Adrenal gland (tissue), 19 donors: ENCODE measurements at places on chromosomes 3 and 15. TPM values are rescaled to one million over a fixed set of nuclear protein-coding genes. Genes with fewer than 3 reads are reported as not detected.

DNA sequence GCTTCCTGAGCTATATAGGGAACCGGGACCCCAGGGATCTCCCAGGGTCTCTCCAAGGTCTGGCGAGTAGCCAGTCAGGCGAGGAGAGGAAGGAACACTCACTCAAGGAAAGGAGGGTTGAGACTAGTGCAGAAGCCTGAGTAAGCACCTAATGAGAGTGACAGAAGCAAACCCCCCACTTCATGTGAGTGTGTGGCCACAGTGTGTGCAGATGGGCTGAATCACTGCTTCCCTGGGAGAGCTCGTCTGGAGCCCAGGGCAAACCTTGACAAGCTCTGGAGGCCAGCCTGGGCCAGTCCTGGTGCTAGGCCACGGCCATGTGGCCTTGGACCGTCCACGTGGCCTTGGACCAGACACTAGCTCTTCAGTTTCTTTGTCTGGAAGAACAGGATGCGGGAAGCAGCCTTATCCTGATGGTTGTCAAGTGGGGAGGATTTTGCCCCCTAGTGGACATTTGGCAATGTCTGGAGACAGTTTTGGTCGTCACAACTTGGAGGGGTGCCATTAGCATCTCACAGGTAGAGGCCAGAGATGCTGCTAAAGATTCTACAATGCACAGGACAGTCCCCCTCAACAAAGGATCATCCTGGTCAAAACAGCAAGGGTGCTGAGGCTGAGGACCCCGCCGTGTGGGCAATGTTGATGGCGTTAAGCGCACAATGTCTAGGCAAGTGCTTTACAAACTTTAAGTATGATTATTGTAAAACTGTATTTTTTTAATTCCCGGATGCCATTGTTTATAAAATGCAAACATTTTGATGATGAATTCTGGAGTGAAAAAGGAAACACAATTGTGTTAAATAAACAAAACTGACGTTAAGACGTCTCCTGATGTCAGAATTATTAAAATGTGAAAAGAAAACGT, 34.8 kb upstream of the CTSH start:
- DNase-seq, result peak; percentile 83

GRCh38 chr15:68599560-68600071, 20.8 kb downstream of the CORO2B start:
- DNase-seq, result peak; percentile 78

DNA sequence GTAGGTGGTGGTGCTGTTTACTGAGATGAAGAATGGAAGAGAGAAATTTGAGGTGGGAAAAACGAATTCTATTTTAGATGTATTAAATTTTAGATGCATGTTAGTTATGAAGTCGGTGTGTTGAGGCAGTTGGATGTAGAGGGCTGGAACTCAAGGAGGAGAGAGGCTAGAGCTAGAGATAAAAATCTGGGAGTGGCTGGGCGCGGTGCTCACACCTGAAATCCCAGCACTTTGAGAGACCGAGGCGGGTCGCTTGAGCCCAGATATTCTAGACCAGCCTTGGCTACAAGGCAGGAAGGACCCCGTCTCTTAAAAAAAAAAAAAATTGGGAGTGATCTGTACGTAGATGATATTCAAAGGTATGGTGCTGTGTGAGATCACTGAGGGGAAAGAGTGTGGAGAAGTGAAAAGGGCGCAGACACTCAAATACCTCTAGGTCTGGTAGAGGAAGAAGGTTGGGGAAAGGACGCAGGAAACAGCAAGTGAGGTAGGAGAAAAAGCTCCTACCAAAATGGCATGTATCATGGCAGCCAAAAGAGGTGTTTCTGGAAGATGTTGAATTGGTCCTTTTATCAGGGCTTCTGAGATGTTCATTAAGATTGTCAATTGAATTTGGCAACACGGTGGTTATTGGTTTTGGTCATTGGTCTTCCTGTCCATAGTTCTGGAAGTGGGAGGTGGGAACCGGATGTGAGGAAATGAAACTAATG, 1.8 kb downstream of the YEATS2 start:
- no peak for DNase-seq

- no peak for DNase-seq
These were observed 13.0 kb upstream of the DNAJC13 start for GRCh38 chr3:132404276-132404675.

GRCh38 chr3:112086076-112086854, at the start of gene C3orf52:
Gene C3orf52 (plus strand): TSS chr3:112086389. CDS start chr3:112086408, 19 bp downstream.
- DNase-seq, result peak; percentile 76

DNA sequence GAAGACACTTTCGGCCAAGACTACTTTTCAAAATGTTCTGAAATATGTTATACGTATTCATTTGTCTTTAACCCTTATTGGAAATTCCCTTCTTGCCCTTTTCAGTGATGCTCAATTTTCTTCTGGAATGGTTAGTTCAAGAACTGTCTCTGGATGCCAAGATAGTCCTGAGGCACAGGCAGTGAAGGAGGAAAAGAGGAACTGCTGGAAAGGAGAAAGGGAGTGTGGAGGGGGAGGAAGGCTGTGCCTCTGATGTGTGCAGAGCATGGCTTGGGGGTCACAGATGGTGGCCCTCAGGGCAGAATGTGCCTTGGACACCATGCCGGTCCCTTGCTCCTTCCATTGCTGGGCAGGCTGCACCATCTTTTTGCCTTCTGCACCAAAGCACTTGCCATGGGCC, 73.7 kb downstream of the CEP63 start:
- no peak for DNase-seq

The PSMD6 gene
- 206 TPM for total RNA-seq

The HCLS1 gene
- 101 TPM for total RNA-seq

The GPR171 gene
- 0.15 TPM for total RNA-seq

The FBXW12 gene
- total RNA-seq, result not detected
